Activated naive CD8-positive, alpha-beta T cell treated with anti-CD3 and anti-CD28 coated beads for 36 hours (primary cell): ENCODE measurements at places on chromosomes 2 and 18. TPM values are rescaled to one million over a fixed set of nuclear protein-coding genes. Genes with fewer than 3 reads are reported as not detected.

The NOL4 gene
- not detected for total RNA-seq

The PEX13 gene
- total RNA-seq = 20.0 TPM

The FBXO48 gene
- 1.5 TPM for total RNA-seq

The MDH1B gene
- total RNA-seq = 1.1 TPM

The KIF1A gene
- total RNA-seq = 7.7 TPM

The TCF23 gene
- total RNA-seq = not detected

The TMEM185B gene
- 24.2 TPM for total RNA-seq

The REEP1 gene
- total RNA-seq = 0.25 TPM

The RNF152 gene
- 0.10 TPM for total RNA-seq
